ENCODE measurements at places on chromosomes 3 and 15.

DNA sequence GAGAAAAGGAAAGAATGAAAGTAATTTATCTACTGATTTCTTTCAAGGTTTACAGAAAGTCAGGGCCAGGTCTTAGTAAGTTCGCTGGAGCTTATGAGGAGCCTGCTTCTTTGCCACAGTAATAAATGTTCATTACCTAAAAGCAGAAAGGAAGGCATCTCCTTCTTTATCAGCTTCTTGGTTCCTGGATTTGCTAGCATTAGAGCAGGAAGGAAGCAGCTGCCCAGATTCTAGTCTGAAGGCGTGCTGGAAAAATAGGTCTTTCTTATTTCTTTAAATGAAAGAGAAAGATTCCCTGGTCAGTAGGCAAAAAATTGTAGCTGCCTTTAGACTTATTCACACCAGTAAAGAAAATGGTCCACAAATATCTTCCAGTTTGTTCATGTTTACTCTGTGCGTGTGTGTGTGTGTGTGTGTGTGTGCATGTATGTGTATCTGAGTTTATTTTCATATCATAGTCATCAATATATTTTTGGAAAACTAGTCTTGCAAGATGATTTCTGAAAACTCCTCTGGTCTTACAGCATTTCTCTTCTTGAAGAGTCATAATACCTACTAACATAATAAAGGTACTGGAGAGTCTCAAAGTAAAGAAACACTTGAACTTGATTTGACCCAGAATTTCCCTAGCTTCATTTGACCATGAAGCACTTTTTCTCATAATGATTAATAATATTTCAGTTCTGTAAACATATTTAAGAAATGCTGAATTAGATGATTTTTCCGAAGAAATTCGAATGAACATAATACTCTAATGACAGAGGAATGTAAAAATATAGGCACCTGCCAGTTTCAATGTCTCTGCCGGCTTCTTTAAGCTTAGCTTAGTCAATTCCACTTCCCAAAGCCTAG, 255.3 kb upstream of the ZPLD1 start:
- DNase-seq = no peak

DNA sequence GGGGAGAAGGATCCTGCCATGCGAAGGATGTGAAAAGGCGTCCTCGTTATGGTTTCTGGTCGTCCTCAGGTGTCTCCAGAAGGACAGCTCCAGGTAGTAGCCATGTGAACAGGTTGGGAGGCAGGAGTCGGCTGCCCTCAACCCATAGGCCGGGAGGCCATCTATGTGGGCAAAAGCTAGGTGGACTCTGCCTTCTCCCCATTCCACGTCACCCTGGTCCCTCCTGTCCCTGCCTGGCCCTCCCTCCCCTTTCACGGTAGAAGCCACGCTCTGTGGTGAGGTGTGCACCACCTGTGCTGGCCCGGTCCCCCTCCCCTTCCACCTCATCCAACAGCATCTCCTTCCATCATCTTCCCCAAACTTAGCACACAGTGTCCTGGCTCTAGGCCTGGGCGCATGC, 16.3 kb downstream of the ITIH3 start:
- no peak for DNase-seq

GRCh38 chr15:88896333-88897033, 1.1 kb upstream of the HAPLN3 start:
- no peak for DNase-seq

DNA sequence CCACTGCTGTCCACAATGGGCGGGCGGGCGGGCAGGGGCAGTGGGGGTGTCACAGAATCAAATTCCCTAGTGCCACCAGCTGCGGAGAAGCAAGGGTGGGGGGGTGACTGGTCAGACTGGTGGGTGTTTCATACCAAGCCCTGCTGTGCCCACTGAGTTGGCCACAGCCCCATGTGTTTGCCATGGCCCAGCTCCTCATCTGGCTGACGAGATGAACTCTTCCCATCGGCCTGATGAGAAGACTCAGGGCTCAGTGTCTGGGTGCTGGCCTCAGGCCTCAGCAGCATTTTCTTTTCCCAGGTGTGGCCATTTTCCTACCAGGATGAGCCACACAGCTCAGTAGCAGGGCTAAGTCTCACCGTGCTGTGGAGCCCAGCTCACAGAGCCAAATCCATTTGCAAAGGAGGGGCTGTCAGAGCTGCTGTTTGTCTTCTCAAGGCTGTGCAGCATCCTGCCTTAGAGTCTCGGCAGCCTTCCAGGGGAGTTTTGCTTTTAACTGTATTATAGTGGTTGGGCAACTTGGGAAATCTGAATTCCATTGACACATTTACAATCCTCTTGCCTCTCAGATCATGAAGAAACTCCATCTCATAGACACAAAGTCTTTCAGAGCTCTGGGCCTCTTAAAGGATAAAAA, 176.8 kb downstream of the ABHD5 start:
- no peak for DNase-seq

- no peak for DNase-seq
Measured at GRCh38 chr15:91142106-91142744, 42.2 kb downstream of the SV2B start.

GRCh38 chr3:171936191-171936841, 93.2 kb downstream of the TMEM212 start:
- no peak for DNase-seq

DNA sequence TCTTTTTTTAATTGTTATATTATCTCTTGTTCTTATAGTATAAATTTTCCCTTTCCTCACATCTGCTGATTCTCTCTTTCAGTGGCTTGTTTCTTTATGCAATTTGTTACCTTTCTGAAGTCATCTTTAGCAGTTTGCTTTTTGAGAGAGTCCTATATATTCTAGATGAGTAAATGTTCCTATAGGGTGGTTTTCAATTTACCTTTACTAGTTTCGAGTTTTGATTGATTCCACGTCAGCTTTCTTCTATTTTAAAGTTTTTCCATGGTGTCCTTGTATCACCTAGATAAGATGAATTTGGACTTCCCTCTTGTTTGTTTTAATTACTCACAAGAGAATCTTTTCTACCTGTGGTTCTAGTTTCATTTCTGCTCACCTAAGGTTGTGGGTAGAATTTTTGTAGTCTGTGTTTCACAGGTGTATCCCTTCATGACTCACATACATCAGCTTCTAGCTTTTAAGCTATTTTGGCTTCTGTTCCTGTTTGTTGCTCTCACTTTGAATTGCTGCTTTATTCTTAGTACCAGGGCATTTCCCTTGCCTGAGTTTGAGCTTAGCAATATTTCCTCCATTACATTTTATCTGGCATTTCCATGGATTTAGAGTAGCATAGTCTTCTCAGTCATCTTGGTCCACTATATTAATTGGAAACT, 6.4 kb downstream of the TEX9 start:
- DNase-seq = no peak

GRCh38 chr15:89749526-89749925, 1.5 kb downstream of the MESP1 start:
- DNase-seq = no peak

DNA sequence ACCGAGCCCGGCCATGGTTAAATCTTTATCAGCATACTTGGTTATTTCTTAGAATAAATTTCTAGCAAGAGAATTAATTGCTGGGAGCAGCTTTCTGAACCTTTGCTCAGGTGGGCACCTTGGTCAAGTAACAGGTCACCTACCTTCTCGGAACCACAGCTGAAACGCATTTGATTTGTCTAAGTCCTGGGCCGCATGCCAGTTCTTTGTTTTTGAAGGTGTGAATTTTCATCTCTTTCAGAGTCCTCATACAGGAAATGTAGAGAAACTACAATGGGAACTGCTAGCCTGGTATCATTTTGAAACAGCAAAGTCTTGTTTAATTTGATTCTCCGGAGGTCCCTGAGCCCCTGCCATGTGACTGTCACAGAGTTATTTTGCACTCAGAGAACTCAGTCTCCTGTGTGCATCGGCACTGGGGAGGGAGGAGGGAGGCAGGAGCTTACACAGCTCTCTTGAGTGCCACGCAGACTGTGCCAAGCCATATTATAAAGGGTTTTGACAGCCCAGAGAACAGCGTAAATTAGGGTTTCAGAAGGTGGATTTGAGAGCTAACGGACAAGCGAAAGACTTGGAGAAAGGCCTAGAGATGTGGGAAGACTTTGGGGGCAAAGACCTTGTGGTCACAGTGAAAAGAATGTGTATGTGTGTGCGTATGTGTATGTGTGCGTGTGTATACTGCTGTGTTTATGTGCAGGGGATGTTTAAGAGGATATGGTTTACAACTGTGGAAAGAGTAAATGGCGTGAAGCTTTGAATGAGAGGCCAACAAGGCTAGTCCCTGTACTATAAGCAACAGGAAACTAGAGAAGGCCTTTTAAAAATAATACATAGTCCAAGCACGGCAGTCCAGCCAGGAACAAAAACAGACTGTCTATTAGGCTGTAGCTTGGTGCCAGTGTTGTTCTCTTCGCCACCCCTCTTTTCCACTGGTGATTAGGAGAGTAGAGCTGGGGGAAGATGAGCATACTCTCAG, 61.8 kb upstream of the ATP13A3 start:
- DNase-seq = no peak

DNA sequence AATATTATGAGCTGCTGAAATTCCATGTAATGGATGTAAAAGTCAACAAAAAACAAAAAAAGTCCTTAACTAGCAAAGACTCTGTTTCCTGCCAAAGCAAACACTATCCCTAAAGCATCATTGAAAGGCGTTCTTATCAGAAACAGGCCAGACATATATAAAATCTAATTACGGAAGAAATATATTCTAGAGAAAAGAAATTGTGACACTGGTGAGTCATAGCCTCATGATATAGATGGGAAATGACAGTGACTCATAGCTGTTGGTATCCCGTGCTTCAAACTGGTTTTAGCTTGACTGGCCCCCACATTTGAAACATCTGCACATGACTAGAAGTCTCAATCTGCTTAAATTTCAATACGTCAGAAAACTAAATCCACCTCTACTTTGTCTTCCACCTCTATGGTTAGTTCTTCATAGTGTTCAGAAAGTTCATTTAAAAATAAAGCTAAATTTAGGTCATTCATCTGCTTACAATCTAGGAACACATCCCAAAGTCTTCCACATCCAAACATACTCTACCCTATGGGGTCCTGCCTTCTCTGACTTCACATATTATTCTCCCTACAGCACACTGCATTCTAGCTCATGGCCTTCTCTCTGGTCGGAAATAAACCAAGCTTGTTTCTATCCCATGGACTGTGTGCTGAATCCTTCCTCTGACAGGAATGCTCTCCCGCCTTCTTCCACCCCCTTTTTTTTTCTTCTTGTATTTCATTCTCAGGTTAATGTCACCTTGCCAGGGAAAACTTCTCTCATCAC, 456.3 kb upstream of the ARRDC4 start:
- DNase-seq = no peak

GRCh38 chr15:99486371-99487336, 79.1 kb upstream of the MEF2A start:
- no peak for DNase-seq

GRCh38 chr3:6435951-6436350, 425.0 kb upstream of the GRM7 start:
- no peak for DNase-seq

- DNase-seq = no peak
Measured at GRCh38 chr3:194119831-194120590, 15.9 kb upstream of the HES1 start.

DNA sequence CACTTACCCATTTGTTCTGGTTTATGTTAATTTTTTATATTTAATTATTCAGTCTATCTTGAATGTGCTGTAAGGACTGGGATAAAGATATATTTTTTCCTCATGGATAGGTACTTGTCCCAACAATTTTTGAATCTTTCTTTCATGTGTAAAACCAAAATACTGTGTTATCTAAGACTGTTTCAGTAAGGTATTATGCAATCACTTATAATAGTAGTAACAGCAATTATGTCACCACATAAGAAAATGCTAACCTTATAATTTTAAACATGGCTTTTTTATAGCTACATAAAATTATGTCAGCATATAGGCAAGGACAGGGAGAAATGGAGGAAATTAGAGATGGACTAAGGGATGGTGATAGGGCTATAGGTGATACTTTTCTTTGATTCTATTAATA, 2.9 kb upstream of the CTDSPL start:
- DNase-seq = no peak

GRCh38 chr15:26928051-26928450, 42.9 kb upstream of the GABRG3 start:
- DNase-seq = no peak

DNA sequence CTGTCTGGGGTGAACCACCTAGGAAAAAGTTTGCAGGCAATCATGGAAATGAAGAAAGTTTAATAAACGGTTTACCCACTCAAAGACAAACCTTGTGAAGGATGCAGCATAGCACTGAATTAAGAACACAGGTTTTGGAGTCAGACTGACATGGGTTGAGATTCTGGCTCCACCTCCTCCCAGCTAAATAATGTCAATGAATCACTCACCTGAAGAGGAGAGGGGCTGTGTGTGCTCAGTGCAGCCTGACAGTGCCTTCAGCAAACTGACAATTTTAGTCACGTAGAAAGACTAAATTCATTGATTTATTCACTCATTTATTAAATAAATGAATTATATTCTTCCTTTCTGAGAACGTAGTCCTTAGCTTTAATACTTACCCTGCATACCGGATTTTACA, 18.9 kb downstream of the NR1I2 start:
- no peak for DNase-seq

DNA sequence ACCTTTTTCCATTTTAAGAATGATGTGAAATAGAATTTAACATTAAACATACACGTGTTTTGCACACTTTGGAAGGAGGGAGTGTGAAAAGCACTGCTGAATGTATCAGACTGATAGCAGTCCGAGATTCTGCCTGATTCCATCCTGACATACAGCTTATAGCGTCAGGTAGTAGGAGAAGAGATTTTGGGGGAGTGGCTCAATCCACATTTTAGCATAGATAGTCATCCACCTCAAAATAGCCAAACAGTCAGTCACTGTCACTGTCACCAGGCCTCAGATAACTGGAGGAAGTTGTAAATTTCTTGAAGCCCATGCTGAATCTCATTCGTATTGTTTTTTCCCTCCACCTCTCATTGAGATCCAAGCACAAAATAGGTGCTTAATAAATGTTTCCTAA, 35.4 kb upstream of the ARHGEF26 start:
- no peak for DNase-seq

DNA sequence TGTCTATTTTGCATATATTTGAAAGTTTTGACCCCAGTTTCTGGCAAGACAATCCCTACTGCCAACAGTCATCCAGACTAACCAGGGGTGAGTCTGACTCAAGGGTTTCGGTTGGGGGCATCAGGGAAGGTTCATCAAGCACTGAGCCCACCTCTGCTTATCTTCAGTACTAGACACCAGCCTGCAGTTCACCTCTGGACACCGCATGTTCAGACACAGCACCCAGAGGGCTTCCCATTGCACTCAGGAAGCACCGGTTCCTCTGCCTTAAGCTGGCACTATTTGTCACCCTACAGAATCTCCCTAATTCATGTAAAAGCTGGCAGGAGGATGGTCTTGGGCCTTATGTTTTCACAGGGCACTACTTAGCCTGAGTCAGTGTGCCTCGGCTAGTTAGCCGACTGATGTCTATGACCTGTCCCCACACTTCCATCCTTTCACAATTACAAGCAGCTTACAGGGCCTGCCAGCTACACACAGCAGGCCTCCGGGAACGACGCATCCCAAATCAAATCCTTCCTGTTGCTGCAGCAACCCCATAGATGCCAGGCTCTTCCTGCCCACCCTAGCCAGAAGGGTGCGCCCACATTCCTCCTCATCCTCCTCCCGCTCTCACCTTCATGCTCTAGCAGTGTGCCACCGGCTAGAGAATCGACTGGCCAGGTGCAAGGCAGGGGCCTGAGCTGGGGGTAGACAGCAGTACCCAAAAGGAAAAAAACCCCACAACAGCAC, 52.5 kb downstream of the SH3BP5 start:
- DNase-seq = no peak

Measured in stimulated activated CD4-positive, alpha-beta T cell treated with anti-CD3 and anti-CD28 coated beads, Interleukin-2, amount 100 ng/mL, for 4 hours (primary cell).